ENCODE measurements at places on chromosomes 16 and 17.
A peak's percentile ranks its signal among the peaks of the same experiment; 100 is the strongest.

- DNase-seq, result no peak
These were observed 15.9 kb downstream of the NARF start for GRCh38 chr17:82474223-82475010.

GRCh38 chr17:42660692-42661345, 1.7 kb downstream of the TUBG2 start:
- DNase-seq, result peak; percentile 45

- DNase-seq, result no peak
These were observed 119.6 kb downstream of the ZFHX3 start for GRCh38 chr16:72928090-72928981.

DNA sequence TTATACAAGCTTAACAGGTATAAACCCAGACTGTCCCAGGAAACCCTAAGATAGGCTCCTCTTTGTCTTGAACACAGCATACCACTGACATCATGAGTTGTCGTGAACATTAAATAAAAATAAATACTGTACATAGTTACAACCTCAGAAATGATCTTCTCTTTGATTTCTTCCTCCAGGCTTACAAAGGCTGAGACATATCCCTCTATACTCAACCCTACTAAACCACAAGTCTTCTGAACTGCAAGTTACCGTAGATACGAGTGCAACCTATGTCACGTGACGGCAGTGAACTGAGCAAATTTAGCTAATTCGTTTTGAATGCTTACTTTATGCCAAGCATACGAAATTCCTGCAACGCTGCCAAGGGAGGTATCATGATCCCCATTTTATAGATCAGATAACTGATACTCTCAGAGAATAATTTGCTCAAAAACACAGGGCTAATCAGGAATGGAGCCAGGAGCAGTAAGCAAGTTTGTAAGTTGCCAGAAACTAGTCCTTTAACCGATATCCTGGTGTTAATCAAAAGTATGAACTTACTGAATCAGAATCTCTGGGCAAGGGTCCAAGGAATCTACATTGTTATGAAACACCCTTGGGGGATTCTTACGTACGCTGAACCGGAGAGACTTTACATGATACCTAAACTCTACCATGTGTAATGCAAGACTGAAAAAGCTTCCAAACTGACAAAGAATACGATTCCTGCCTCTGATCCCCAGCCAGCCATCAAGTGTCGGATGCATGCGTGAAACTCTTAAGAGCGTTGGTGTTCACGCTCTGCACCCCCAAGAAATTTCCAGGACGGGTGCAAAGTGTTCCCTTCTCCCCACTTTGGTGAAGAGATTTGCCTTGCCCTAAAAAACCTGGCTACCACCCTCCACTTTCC, 106.2 kb downstream of the XYLT1 start:
- DNase-seq, result peak; percentile 75

DNA sequence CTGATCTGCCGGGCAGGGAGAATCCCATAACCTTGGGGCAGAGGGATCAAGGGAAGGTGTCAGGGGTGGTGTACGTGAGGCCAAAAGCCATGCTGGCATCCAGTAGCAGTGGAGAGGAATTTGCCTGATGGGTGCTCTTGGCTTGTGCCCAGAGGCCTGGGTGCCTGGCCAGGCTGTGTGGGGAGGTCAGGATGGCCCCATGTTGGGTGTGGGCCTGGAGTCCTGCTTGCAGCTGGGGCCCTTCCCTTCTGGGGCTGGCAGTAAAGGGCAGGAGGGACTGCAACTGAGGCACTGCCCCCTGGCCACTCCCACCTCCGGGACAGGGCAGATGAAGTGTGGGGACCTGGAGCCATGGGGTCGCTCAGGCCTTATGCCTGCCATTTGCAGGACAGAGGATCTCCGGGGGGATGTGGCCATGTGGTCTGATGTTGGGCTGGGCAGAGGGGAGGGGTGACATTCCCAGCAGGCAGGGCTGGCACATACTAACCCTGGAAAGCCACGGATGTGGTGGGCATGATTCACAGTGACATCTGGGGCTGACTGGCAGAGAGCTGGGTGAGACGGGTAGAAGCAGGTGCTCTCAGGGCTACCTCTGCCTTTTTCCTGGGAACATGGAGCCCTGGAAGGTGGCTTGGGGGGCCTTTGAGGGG, 3.5 kb downstream of the FMNL1 start:
- DNase-seq, result no peak

DNA sequence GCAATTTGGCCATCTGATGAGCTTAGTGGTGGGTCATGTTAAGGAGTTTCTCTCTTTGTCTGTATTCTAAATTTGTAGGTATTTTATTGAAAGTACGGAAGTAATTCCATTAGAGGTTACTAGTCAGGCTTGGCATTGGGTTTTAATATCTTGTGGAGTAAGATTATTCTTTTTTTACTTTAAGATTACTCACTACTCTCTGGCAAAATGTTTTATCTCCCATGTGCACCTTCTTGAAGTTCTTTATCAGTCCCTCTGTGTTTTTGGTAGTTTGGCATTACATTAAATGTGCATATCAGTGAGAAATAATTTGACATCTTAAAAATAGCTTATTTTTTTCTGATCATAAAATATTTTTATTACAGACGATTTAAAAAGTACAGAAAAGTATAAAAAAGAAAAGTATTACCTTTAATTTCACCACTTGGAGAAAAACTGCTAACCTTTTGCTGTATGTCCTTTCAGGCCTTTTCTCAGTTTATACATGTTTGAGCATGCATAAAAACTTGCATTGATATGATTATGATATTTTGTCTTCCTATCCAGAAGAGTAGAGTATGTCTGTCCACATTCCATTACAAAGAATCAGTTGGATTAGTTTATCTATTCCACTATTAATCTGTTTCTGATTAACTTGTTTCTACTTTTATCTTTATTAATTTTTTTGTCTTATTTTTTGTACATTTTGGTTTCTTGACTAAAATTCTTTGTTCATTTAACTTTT, 198.3 kb downstream of the SPECC1 start:
- no peak for DNase-seq

GRCh38 chr17:52049496-52049895, 109.0 kb downstream of the CA10 start:
- DNase-seq, result no peak

DNA sequence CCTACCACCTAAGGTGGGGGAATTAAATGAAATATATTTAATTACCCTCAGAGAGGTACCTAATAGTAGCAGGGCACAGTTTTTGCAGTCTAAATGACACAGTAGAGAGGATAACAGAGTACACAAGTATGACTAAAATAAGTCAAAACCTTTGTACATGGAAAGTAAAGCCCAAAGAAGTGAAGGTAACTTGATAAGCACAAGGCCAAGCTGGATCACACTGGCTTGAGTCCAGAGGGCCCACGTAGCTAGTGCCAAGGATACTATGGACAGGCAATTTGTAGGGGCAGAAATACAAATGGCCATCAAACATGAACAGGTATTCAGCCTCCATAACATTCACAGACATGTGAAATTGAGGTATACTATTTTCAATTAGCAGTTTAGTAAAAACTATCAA, 7.6 kb downstream of the MYO18A start:
- no peak for DNase-seq

GRCh38 chr16:6484081-6484480, 848.6 kb upstream of the RBFOX1 start:
- DNase-seq, result no peak

DNA sequence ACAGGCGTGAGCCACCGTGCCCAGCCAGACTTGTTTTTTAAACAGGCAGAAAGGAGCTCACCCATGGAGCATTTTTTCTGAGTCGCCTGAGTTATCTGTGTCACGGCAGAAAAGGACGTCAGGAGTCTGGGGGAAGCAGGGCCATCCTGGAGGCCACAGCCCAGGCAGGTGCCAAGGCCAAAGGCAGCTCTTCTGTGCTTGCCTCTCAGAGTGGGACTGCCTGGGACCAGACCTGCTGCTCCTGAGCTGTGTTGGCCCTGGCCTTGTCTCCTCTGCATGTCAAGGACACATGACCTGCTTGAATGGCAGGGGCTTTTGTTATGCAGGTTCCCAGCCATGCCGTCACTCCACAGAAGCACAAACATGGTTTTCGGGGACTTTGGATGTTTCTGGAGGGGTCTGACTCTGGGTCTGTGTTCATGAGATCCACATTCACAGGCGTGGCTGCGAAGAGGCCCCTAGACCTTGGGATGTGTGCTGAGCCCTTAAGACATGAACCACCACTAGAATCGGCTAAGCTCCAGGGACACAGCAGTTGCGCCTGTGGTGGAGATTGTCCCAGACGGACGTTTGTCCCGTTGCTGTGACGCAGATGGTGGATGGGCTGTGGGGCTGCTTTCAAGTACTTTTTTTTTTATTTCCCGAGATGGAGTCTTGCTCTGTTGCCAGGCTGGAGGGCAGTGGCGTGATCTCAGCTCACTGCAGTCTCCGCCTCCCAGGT, 33.8 kb downstream of the FOXK2 start:
- no peak for DNase-seq

GRCh38 chr16:89253548-89254287, 36.2 kb downstream of the ZNF778 start:
- no peak for DNase-seq

- peak; percentile 88 for DNase-seq
These were observed 52.5 kb upstream of the MTSS2 start for GRCh38 chr16:70738083-70738977.

DNA sequence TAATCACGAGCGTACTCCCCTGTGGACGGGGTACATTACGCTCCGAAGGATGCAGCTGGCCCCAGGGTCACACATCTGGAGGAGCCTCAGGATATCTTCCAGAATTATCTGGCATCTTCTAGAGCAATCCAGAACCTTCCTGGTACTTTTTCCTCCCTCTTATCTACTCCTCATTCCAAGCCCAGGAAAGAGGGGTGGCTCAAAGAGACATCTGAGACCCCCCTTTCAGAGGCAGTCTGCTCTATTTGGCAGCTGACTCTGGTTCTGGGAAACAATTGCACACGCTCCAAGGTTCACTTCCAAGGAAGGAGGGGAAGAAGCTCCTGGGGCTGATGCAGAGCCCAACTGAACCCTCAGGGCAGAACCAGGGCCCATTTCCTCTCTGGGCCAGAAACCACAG, 14.9 kb downstream of the RBFOX3 start:
- no peak for DNase-seq

Data from choroid plexus epithelial cell (primary cell).